Left cardiac atrium (tissue), 4 donors: ENCODE measurements at places on chromosomes 3 and 15. TPM values are rescaled to one million over a fixed set of nuclear protein-coding genes. Genes with fewer than 3 reads are reported as not detected.

The TGM5 gene
- not detected for total RNA-seq

The RETNLB gene
- not detected for total RNA-seq

The TMEM41A gene
- total RNA-seq = 9.5 TPM

The CFAP91 gene
- 0.91 TPM for total RNA-seq

The TRAT1 gene
- 0.44 TPM for total RNA-seq

The LIPH gene
- total RNA-seq = 0.13 TPM

The CDCP1 gene
- total RNA-seq = 1.3 TPM

The UROC1 gene
- not detected for total RNA-seq

The HIGD2B gene
- total RNA-seq = not detected

The CNTN4 gene
- total RNA-seq = 3.7 TPM

The PLD1 gene
- total RNA-seq = 57.1 TPM

The ANKDD1A gene
- 5.0 TPM for total RNA-seq

The SCG5 gene
- total RNA-seq = 0.91 TPM

The RAB43 gene
- 6.9 TPM for total RNA-seq

The BCHE gene
- total RNA-seq = 11.9 TPM

The DAZL gene
- total RNA-seq = not detected

The TEX55 gene
- total RNA-seq = not detected
